ENCODE measurements at places on chromosomes 3 and 15. TPM values are rescaled to one million over a fixed set of nuclear protein-coding genes. Genes with fewer than 3 reads are reported as not detected.

- DNase-seq = no peak
These were observed at the start of gene IQSEC1 for GRCh38 chr3:13073326-13074005. TSS of gene IQSEC1 (minus strand) at chr3:13073429. CDS start at chr3:13073014, 415 bp downstream.

DNA sequence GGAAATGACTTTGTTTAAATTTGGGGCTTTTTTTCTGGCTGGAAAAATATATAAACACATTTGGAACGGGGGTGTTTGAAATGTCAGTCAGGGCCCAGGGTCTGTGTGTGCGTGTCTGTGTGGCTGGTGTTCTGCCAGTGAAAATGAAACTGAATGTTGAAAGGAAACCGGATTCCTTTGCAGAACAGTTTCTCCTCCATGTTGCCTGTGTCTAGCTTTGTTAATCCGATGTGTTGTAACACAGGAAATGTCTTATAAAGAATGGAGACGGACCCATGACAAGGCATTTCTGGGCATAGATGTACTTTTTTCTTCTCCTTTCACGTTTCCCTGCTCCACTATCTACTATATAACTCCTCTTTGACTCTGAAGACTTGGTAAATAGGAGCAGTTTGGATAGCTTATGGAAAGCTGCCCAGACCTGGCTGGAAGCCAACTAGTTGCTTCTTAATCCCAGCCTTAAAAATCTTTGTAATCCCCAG is 2.8 kb downstream of the SQOR start:
- DNase-seq = peak; percentile 80

- DNase-seq = no peak
These were observed 60.1 kb upstream of the ACTC1 start for GRCh38 chr15:34855413-34855812.

- no peak for DNase-seq
These were observed 49.6 kb downstream of the SMAD3 start for GRCh38 chr15:67114846-67115585.

GRCh38 chr3:157667493-157667892 is 164.3 kb upstream of the VEPH1 start:
- no peak for DNase-seq

ATP10A gene
- 0.36 TPM for total RNA-seq

Data from HepG2 (cell line).